Femur (tissue), 1 donor: ENCODE measurements at places on chromosomes 4 and X.

DNA sequence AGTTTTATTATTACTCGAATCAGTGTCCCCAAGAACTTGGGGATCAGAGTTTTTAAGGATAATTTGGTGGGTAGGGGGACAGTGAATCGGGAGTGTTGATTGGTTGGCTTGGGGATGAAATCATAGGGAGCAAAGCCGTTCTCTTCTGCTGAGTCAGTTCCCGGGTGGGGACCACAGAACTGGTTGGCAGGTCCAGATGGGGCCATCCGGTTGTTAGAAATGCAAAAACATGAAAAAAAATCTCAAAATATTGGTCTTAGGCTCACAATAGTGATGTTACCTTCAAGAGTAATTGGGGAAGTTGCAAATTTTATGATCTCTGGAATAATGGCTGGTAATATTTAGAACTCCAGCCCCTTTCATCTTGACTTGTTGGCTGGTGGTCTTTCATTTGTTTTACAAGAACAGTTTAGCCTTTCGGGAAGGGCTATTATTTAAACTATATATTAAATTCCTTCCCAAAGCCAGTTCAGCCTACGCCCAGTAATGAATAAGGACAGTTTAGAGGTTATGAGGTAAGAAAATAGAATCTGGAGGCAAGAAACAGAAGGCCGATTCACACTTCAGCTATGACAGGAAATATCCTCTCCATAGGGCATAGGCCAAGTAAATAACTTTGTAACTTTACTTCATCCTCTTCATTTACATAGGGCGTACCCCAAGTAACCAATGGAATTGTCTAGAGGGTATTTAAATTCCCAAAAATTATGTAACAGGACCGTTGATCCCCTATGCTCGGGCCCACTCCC is 164.1 kb upstream of the STS start:
- DNase-seq = no peak

- no peak for DNase-seq
Observed at GRCh38 chr4:97367878-97368277, 775.4 kb downstream of the STPG2 start.

GRCh38 chr4:154497889-154498288 is 6.3 kb upstream of the DCHS2 start:
- peak; percentile 72 for DNase-seq

- no peak for DNase-seq
Observed at GRCh38 chr4:26854701-26855100, 5.9 kb upstream of the STIM2 start.

GRCh38 chr4:184448821-184449220 is 25.5 kb downstream of the IRF2 start:
- DNase-seq = peak; percentile 79

DNA sequence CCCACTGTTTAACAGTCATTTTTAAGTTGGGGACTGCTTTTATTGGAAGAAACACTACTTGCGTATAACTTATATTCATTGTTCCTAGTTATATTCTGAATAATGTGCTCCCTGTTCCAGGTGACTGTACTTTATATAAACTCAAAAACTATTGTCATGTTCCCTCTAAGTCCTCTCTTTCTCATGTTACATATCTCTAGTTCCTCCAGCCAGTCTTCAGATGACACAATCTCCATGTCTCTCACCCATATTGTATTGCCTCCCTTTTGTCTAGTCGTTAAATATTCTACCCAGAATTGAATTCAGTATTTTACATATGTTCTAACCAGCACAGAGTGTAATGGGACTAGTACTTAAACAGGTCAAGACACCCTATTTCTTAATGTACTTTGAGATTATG is 5.3 kb downstream of the VAMP7 start:
- no peak for DNase-seq

DNA sequence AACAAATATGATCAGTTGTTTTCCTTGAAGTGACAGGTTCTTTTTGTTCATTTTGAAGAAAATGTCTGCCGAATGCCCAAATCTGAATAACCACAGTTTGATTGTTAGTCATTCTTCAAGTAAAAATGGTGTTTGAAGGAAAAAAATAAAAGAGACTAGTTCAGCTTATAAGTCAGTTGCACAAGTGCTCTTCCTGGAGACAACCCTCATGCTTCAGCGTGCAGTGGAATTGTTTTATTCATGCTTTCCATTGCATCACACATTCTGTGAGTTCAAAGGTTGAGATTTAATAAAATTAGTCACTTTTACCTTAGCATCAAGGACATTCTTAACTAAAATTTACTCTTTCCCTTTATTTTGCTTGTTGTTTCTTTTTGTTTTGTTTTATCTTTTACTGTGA is 404.9 kb downstream of the ZNF674 start:
- no peak for DNase-seq

DNA sequence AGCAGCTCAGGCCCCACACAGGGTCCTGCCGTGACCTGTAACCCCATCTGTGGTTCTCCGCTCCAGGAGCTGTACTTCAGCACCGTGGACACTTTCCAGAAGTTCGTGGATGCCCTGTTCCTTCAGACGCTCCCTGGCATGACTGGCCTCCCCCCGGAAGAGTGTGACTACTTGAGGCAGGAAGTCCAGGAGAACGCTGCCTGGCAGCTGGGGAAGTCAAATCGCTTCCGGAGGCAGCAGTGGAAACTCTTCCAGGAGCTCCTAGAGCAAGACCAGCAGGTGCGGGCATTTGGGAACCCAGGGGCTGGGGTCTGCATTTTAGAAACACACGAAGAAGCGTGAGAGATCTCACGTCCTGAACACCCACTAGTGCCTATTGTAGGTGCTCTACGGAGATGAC is 72.5 kb downstream of the EVC start:
- no peak for DNase-seq

DNA sequence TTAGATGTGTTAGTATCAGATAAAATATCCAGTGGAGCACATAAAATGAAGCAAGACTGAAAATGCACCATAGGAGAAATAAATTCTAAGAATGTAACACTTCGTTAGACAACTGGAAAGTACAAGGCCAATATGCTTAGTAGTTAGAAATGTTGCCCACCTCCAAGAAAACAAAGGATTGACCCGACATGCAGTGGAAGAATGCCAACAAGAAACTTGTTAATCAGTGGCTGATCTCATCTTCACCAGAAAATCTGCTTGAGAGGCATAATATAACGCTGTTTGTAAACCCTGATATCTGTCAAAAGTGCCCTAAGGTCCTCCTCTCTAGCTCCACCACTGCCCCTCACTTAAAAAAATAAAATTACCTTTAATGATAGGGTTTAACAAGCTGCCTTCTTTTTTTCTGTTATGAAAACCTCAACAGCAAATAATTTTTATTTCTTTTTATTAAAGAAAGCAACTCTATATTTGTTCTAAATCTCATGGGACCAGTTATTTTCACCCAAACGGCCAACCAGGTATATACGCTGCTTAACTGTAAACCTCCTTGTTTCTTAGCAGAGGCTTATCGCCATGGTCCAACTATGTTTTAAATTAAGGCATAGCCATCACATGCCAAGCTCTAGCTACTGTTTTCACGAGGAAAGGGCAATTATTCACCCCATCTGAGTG is 1.8 kb downstream of the RASGEF1B start:
- DNase-seq = no peak

DNA sequence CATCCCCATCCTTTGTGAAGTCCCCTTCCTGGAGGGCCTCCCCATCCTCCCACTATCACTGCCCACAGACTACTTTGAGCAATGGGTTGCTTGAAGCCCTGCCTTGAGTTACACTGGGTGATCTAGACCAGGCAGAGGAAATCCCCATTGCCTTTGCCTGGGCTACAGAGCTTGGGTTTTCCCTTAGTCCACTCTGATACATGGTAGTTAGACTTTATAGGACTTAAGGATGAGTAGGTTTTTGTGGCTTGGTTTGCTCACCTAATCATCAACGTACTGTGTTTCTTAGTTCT is 56.6 kb downstream of the TMEM131L start:
- no peak for DNase-seq

- no peak for DNase-seq
Observed at GRCh38 chrX:28675173-28675572, 87.9 kb downstream of the IL1RAPL1 start.

DNA sequence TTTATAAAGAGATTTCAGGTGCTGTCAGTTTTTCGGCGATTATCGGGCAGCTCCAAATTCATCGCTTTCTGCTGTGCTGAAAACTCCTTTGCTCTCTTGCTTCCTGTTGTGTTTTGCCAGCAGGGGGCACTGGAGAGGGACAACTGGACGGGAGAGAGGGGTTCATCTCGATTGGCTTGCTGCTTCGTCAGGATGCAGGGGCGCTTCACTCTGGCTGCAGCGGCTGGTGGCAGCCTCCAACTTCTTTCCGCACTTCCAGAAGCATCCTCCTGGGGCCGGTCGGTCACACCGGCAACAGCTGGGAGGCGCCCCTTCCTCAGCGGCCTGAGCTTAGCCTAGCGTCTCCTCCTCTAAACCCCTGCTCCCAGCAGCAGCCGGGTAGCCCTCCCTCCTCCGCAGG is 29.5 kb downstream of the MSL3 start:
- peak; percentile 67 for DNase-seq

GRCh38 chr4:65911720-65912119 is 241.4 kb upstream of the EPHA5 start:
- DNase-seq = no peak

DNA sequence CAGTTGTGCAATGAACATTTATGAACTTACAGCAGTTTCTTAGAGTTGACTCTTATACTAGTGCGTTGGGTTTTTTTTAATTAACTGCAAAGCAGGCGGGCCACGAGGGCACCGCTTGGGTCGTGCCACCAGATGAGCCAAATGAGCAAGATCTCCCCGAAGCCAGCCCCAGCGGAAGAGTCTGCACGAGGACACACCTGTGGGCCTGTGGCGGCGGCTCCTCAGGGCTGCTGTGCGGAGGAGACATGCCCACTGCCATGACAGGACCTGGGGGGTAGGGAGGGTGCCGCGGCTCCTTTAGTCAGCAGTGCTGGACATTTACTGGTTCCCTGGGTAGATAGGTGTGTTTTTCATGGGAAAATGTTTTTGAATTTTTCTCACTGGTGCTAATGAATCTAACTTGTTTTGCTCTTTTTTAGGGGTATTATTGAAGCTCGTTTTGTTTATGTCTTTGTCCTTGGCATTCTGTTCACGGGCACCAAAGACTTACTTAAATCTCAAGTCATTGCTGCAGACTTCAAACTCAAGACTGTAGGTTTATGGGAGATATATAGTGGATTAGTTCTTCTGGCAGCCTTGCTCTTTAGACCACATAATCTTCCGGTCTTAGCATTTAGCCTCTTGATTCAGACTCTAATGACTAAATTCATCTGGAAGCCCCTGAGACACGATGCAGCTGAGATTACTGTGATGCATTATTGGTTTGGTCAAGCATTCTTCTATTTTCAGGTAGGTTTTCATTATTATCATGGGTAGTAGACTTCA is 31.2 kb downstream of the PIGG start:
- DNase-seq = no peak

DNA sequence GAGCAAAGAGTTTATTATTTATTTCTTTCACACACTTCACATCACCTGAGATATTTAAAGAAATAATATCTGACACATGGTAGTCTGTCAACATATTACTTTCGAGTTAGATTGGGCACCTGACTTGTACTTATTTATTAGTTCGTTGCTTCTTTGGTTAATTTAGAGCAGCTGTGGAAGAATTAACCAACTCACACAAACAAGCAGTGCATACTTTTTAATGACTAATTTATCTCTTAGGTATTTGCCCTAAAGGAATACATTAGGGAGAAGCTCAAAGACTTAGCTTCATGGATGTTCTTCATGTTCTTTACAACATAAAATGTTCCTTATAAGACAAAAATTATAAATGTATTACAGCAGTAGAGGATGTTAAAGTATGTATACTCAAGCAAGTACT is 242.9 kb downstream of the ARHGAP24 start:
- no peak for DNase-seq

- no peak for DNase-seq
Observed at GRCh38 chr4:54942721-54943120, 182.7 kb downstream of the KDR start.

GRCh38 chrX:133747196-133747595 is 238.2 kb downstream of the GPC3 start:
- no peak for DNase-seq

DNA sequence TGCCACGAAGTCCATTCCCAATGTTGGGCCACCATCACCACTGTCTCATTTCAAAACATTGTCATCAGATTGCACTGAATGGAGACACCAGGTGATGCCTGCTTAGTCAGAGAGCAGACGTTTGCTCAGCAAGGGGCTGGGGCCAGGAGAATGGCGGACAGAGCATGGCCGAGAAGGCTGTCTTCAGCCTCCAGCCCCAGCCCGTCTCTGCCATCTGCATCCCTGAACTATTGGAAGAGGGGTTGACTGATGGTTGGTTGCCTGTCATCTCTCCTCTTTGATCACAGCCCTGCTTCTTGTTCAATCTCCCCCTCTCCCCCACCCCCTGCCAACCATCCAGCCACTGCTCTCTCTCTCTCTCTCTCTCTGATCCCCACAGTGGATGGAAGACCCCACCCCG is 140.9 kb downstream of the SHOX start:
- no peak for DNase-seq

DNA sequence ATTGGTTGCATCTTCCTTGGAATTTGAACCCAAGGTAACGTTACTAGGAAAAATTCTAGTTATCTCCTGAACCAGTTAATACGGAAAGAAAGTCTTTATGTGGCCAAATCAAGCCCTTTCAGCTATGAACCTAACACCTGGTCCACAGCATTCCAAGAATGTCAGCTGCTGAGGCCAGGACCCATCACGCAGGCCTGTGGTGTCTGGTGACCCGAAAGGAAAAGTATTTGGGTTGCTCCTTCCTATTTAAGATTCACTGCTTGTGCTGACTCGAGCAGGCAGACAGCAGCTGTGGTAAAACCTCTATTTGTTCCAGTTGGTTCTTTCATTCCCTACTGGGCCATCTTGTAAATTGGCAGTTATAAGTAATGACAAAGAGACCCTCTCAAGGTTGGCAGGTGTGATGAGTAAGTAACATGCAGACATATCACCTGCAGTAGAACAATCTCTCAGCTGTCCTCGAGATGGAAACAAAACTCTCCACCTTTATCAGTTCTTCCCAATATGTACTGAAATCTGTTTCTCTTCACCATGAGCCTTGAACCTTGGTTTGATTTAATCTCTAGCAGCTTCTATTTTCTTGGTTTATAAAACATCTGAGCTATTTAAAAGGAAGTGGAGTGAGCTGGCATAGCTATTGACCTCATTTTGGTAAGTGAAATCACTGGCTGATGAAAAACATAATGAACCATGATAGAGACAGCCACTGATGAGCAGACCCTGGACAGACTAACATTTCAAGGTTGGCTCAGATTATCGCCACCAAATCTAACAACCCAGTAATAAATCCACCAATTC is 182.1 kb upstream of the SMIM31 start:
- DNase-seq = no peak

DNA sequence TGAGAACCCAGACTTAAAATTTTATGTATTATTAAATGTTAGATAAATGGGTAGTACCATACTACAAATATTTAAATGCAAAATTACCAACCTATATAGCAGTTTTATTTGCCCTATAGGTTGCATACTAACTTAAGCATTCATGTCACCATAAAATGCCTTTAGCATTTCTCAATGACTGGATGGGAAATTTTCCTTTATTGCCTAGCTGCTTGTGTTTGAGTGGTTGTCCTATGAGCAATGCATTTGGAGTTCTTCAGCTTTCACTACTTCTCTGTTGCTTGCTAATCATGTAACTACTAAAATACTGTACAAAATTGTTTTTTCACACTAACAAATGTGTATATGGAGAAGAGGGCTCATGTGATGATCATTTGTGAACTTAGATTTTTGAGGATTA is 44.2 kb upstream of the CEP135 start:
- no peak for DNase-seq

- peak; percentile 27 for DNase-seq
Observed at GRCh38 chr4:140839888-140840790, 84.0 kb upstream of the TBC1D9 start.

GRCh38 chr4:83852085-83852451 is 316.2 kb downstream of the GPAT3 start:
- no peak for DNase-seq
